ENCODE measurements at places on chromosomes 3 and 15.

DNA sequence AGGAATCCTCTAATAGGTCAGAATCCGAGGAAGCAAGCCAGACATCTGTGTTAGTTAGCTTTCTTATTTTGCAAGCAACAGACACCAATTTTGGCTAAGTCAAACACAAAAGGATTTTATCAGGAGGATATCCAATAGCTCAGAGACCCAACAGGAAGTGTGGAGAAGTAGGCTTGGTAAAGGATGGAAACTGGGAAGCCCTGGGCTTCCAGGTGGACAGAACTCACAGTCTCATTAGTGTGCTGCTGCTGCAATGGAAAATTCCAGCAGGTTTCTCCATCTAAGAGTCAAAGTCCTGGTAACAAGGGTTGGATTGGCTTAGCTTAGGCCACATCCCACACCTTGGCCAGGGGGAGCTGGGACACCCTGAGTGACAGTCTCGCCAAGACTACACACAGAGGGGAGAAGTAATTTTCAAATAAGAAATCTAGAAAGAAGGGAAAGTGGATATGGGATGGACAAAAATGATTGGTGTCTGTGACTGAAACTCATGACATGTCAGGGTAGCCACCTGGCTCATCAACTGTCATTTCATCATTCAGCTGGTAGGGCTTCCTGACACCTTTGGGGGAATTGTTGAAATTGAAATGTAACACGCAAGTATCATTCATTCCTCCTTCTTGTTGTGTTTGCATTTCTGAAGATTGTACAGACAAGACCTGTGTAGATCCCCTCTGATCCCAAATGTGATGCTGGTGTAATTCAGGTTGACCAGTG, 158.6 kb downstream of the THSD4 start:
- DNase-seq = no peak

- no peak for DNase-seq
Measured at GRCh38 chr3:21055015-21055414, 696.0 kb downstream of the ZNF385D start.

DNA sequence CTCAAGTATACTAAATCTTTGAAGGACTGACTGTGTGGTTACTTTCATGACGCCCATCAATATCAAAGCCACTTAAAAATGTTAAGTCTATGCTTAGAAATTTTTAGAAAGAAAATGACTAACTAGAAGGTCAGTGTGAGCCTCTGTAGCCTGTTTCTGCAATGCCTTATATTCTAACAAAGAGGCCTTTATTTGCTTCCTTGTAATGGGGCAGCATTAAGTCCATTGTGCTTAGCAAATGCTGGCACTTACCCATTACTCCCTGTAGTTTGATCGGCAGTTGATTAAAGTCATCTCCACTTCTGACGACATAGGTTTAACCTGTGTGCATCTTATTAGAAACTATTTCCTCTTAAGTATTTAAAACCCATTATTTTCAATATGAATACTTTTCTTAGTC, 91.6 kb upstream of the FAM98B start:
- DNase-seq = no peak

- no peak for DNase-seq
Measured at GRCh38 chr15:66881173-66881905, 179.3 kb downstream of the SMAD6 start.

DNA sequence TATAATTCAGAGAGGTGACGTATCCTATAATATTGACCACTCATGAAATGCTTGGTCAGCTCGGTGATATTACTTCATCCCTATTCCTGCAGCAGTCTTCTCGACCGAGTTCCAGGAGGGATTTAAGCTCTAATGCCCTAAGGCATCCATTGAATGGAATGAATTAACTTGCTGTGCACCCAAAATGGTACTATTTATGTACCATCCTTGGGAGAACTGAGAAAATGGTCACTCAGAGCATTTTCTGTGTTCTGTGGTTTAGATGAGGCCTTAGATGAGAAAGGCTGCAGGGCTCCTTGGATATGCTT, 638 bp downstream of the BLOC1S6 start:
- DNase-seq = no peak

DNA sequence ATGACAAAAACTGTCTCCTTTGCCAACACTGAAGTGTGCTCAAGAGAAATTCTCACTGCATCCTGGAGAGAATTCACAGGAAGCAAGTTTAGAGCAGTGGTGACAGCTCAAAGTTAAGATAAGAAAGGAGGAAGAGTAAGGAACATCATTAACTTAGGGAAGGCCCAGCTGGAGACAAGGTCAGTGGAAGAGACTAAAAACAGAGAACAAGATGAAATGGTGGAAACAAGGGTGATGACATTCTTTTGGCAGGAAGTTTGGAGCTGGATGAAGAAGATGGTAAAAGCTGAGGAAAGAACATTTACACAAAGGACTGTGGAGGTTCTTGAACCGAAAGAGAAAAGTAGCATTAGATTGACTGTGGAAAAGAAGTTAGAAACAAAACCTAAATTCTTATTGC, 6.7 kb upstream of the SUCLG2 start:
- DNase-seq = no peak
